Midbrain (tissue), 1 donor: ENCODE measurements at places on chromosomes 4 and X.
A peak's percentile ranks its signal among the peaks of the same experiment; 100 is the strongest.

GRCh38 chr4:174037631-174038030 lies 245.8 kb downstream of the FBXO8 start:
- no peak for DNase-seq

DNA sequence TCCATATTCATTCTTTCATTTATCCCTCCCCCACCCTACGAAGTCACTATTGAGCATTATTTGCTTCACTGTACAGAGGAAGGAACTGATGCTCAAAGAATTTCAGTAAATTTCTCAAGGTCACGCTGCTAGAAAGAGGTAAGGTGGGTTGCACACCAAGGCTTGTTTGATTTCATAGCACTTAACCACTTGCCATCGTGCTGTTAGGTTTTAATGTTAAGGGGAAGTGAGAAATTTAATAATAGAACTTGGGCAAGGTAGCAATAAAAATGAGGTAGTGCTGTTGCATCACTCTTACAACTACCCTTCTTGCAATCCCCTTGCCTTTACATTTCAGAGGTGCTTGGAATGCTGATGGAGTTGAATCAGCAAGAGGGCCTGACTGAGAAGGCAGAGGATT lies 343.1 kb downstream of the MID1IP1 start:
- no peak for DNase-seq

DNA sequence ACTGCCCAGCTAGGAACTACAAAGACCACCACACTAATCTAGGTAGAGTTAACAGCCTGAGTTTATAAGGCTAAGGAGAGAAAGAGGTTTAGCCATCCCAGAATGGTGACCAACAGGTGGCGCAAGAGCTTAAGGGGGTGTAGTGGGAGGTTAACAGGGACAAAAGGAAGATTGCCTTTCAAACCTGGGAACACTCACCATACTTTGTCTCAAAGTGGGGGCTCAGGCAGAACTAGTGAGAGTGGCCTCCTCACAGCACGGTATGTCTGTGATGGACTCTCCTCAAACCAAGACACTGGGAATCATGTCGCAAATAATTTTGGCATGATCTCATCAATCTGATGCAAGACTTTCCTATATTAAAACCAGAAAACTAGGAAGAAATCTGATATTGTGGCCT lies 23.4 kb downstream of the CCNI start:
- no peak for DNase-seq

- DNase-seq, result no peak
These were observed 405.2 kb upstream of the CNKSR2 start for GRCh38 chrX:20968996-20969395.

DNA sequence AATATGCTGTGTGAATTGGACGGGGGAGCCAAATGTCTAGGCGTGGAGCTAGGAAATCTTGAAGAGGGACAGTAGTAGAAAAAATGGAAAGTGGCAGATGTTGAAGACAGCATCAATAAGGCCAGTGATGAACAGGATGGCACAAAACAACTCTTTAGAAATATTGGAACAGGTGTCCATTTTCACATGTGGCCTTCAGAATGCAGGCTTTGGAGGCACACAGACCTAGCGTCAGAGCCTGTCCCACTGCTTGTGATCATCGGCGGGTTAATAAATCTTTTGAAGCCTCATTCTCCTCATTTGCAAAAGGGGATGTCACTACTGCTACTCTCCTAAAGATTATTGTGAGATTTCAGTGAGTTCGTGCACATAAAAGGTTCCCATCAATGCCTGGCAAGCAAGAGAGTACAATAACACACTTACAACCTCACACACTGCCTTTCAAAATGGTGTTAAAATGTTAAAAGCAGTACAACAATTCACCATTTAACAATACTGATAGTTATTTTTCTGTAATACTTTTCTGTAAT lies 2.4 kb downstream of the PDLIM3 start:
- no peak for DNase-seq

GRCh38 chr4:3660928-3661515 lies 105.2 kb upstream of the ADRA2C start:
- DNase-seq, result no peak

DNA sequence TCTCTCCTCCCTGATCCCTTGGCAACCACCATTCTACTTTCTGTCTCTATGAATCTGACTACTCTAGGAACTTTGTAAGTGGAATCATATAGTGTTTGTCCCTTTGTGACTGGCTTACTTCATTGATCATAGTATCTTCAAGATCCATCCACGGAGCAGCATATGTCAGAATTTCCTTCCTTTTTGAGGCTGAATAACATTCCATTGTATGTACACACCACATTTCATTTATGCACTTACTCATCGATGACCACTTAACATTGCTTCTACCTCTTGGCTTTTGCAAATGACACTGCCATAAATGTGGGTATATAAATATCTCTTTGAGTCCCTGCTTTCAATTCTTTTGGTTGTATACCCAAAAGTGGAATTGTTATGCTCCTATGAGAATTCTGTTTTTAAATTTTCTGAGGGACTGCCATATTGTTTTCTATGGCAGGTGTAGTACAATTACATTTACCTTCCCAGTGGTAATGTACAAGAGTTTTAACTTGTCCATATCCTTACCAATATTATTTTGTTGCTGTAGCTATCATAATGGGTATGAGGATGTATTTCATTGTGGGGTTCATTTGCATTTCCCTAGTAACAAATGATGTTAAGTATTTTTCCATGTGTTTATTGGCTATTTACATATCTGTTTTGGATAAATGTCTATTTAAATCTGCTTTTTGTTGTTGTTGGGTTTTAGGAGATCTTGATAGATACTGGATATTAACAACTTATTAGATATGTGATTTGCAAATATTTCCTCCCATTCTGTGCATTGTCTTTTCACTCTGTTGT lies 466.1 kb downstream of the C4orf33 start:
- no peak for DNase-seq

- DNase-seq, result peak; percentile 50
These were observed 394.4 kb upstream of the ADGRL3 start for GRCh38 chr4:60805500-60806313.

GRCh38 chr4:48792348-48793006 lies 12.4 kb upstream of the FRYL start:
- DNase-seq, result no peak

DNA sequence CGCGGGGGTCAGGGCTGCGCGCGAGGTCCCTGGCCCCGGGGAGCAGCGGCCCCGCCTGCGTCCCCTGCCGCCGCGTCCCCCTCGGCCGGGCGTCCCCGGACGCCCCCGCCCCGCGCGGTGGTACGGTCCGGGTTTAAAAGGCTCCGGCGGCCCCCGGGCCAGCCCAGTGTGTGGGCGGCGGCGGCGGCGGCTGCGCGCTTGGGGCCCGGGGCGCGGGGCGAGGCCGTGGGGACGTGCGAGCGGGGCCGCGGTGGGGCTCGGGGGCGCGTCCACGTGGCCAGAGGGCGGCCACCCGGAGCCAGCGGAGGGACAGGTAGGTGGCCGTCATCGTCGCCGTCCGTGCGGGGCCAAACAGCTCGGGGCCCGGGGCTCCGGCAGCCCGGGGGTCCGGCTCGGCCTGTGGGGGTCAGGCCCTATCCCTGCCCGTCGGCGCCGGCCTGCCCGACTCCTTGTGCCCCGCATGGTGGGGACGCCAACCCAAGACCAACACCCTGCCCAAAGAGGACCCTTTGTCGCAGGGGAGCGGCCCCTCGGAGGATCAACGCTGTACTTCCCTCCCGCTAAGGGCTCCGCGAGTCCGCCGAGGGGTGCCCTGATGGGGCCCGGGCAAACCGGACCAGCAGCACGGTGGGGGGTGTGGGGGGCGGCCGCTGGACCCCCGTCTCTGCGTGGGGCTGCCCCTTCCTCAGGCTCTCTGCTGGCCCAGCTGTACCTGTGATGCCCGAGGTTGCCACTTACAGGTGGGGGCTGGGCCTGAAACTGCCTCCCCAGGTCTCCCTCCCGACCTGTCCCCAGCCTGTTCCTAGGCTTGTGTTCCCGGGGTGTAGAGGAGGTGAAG lies at the start of gene PLXNA3:
TSS of gene PLXNA3 (plus strand) at position 166 of the 838 bp plus-strand sequence. CDS start 1,903 bp downstream, outside the sequence.
- DNase-seq, result peak; percentile 18

DNA sequence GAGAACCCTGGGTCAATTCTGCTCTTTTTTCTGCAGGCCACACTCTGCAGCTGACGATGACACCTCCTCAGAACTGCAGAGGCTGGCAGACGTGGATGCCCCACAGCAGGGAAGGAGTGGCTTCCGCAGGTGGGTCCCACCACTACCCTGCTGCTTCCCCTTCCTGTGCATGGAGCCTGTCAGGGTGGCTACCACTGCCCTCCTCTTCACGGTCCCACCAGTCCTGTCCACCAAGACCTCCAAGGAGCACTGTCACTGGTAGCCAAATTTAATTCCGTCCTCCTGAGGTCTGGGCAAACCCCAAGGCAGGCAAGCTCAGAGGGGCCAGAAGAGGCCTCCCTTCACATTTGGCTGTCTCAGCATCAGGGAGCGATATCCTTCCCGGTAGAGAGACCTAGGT lies 4.2 kb downstream of the CNGA2 start:
- no peak for DNase-seq

DNA sequence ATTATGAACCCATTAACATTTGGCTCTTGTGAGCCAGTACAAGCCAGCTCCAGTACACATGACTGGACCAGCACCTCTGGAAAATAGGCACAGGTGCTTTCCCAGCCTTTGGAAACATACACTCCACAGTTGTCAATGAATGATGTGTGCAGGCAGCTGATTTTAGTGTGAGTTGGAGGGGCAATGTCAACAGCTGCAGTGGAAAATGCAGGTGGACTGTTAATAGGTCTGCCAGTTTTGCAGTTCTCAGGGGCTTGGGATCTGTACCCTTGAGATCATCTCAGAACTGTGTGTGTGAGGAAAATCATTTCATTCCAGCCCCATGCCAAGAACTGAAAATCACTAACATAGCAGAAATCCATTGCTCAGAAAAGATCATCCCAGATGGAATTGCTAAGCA lies 81.7 kb upstream of the CHRDL1 start:
- DNase-seq, result no peak

DNA sequence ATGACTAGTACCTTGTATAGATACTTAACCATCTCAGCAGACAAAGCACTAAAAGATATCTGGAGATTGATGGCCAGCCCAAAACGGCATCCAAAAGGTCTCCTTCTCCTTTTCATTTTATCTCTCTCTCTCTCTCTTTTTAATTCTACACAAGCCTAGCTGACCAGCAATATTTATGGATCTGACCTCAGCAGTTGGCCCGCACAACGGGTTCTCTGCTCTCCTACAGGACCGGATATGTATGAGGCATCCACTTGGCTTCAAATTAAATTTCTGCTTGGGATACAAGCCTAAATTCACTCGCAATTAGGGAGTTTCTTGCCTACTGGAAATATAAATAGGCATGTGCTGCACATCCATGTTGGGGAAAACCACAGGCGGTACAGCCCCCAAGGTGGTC lies 22.5 kb upstream of the CT55 start:
- DNase-seq, result no peak

DNA sequence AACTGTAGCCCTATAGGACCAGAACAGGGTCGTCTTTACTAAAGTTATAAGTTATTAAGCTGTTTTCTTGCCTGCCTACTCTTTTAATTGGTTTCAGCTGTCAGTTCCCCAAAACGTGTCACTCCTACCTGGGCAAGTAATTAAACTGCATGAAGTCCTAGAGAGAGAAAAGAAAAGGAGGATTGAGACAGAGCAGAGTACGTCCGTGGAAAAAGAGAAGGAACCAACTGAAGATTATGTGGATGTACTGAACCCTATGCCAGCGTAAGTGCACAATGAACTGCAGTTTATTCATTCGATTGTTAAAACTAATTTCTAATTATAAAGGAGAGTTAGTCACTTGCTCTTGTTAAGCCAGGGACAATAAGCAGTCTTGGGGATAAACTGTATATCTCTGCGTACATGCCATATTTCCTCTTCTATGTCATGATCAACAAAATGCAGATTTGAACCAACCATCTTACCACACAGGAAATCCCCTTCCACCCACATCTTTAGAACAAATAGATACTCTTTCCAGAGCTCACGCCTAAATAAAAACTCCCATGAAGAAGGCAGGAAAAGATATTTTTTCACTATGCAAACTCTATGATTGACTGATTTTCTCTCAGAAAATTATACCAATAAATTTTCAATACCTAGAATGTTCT lies 22.8 kb downstream of the STAP1 start:
- DNase-seq, result no peak

GRCh38 chrX:38087594-38087993 lies 81.2 kb downstream of the SYTL5 start:
- DNase-seq, result no peak

DNA sequence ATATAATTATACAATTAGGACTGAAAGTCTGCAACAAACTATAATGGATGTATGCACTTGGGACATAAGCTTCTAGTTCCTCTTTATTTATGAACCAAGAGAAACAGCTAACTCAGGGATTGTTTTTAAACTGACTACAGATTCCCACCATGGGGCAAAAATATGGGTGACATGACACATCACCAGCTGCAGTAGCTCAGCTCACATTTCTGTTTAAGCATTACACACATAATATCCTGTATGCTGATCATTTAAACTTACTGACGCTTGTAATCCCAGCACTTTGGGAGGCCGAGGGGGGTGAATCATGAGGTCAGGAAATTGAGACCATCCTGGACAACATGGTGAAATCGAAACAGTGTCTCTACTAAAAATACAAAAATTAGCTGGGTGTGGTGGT lies 11.5 kb downstream of the FGB start:
- DNase-seq, result no peak

DNA sequence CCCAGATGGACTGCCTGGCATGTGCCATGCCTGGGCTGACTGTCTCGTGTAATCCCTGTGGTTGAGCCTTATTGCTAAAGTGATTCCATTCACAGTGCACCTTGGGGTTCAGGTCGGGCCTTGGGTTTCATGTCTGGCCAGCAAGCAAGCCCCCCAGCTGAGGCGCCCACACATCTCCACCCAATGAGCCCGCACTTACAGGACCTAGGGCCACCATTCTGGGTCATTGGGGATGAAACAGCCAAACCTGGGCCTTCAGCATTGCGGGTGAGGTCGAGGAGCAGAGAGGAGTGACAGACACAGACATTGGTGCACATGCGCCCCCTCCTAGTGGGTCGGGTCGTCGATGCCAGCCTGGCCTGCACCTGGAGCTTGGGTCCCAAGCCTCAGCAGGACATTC lies 21.3 kb upstream of the WFS1 start:
- no peak for DNase-seq

DNA sequence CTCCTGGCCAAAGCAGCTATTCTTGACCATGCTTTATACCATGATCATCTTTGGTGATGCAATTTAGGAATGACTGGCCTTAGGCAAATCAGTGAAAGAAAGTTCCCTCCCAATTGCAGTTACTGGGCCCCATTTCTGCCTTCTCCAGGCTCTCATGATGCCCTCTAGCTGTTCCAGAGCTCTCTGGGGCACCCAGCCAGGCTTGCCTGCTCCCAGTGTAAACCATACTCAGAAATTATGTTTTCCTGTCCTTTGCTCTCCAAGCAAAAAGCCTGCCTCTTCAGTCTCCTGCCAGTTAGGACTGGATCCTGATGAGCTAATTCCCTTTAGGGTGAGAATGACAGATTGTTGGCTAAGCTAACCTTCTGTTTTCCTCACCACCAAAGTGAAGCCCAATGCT lies 85.3 kb upstream of the RBPJ start:
- DNase-seq, result peak; percentile 19
